OCI-LY7 (cell line): ENCODE measurements at places on chromosomes 6 and 20. TPM values are rescaled to one million over a fixed set of nuclear protein-coding genes. Genes with fewer than 3 reads are reported as not detected.

DNA sequence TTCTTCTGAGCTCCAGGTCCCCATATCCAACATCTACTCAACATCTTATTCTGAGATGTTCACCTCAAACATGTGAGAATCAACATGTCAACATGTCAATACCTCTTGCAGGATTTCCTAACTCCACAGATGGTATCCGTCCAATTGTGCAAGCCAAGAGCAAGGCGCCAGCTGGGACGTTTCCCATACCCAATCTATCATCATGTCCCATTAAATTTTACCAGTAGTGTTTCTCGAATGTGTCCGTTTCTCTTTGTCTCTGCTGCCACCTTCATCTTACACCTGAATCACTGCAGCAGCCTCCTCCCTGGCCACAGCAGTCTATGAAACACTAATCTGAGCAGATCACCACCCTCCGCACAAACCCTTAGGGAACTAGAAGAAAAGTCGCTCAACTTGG, 78.0 kb upstream of the RPS6KA2 start:
- no peak for DNase-seq

DNA sequence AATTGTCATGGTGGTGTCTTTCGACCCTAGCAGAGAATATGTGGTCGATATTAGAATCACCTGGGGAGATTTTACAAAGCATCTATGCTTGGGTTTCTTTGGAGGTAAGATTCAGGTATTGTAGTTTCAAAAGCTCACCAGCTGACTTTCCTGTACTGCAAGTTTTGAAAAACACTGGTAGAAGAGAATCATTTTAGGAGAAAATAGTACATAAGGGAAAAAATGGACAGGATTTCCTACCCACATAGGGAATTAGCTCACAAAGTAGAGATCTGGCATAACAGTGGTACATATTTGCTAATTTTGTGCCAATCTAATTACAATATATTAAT, 27.4 kb upstream of the ABT1 start:
- DNase-seq = no peak

The HCRTR2 gene
- total RNA-seq = not detected in 2 replicates

The FABP7 gene
- total RNA-seq = not detected in 2 replicates

DNA sequence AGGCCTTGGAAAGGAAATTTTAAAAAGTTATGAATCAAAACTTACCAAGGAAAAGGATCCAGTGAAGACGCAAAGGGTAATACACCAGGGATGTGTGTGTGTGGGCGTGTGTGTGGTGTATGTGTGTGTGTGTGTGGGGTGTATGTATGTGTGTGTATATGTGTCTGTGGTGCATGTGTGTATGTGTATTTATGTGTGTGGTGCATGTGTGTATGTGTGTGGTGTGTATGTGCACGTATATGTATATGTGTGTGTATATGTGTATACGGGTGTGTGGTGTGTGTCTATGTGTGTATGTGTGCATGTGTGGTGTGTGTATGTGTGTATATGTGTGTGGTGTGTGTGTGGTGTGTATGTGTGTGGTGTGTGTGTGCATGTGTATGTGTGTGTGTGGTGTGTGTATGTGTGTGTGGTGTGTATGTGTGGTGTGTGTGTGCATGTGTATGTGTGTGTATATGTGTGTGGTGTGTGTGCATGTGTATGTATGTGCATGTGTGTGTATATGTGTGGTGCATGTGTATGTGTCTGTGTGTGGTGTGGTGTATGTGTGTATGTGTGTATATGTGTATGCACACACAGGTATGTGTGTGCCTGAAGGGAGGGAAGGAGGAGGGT, 176.1 kb upstream of the SUPT3H start:
- no peak for DNase-seq

DNA sequence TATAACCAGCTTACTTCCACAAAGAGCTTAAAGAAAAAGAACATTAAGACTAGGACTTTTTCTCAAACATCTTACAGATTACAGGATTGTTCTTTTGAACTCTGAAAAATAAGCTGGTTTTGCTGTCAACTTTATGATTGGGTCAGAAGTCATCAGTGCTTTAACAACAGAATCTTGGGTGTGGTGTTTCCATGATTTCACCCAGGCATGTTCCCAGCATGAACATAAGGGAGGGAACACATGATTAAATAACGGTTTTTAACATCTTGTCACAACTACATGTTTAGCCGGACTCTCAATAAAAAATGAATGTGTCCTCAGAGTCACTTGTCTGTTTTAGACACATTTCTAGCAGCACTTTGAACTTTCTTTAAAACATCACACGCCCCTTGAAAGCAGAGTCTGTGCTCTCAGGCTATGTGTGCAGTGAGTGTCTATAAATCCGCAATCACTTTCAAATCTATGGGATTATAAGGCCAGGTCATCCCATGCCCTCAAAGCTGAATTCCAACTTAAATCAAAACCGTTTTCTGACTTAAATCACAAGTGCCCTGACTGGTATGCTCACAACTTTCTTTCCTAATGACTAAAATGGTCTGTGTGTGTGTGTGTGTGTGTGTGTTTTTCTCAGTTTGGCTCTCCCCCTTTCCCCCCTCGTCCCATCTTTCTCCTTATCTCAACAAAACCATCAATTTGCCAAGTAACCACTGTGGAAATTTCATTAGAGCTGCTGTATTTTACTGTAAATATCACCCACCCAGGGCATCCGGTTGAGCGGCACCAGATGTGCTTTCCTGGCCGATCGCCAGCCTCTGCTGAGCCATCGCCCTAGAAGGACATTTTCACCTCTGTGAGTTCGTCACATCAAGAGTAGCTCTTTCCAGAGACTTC, 216.8 kb upstream of the DTNBP1 start:
- DNase-seq = peak; percentile 31

The HSPA1L gene
- total RNA-seq = 0.15 and 0.49 TPM in 2 replicates
